ENCODE measurements at places on chromosomes 2 and 18. TPM values are rescaled to one million over a fixed set of nuclear protein-coding genes. Genes with fewer than 3 reads are reported as not detected.

DNA sequence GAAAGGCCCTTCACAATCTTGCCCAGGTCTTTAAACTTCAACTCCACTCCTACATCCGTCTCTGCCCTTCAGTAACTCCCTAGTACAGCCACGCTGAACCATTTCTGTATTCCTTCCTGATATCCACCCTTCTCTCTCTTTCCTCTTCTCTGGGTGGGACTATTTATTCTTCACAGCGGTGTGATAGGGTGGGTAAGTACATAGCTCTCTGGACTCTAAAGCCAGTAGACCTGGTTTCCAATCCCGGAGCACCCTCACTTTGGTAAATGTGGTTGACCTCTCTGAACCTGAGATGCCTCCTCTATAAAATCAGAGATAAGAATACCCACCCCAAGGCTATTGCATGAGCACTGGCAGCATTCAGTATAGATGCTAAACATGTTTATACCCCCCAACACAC, 86.7 kb downstream of the ATL2 start:
- DNase-seq, result no peak
- H3K27ac ChIP-seq, result no peak overlapping the region
- H3K4me1 ChIP-seq, result no peaks in the 10 kb centered on the region
- H3K4me3 ChIP-seq, result no peak overlapping the region
- no peaks in the 10 kb centered on the region for H3K27me3 ChIP-seq
- H3K36me3 ChIP-seq, result no peaks in the 10 kb centered on the region

DNA sequence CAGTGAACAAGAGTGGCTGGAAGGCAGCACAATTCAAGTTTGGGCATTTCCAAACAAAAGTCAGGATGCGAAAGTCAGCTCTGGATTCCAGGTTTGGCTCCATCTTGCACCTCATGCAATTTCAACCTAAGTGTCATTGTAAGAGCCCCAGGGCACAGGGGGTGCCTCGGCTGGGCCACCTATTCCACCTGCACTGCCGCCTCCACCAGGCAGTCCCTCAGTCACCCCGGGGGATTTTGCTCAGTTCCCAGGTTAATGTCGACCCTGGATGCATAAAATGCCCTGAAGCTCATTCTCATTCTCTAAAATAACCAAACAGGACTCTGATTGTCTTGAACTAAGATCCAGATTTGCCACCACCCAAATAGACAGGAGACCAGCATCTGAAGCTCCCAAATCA, 77.6 kb downstream of the EDAR start:
- no peak overlapping the region for H3K27ac ChIP-seq
- H3K4me1 ChIP-seq, result peaks cover 5% of the 10 kb centered on the region
- H3K27me3 ChIP-seq, result peaks cover 2% of the 10 kb centered on the region
- H3K36me3 ChIP-seq, result no peaks in the 10 kb centered on the region
- no peak overlapping the region for H3K4me3 ChIP-seq

DNA sequence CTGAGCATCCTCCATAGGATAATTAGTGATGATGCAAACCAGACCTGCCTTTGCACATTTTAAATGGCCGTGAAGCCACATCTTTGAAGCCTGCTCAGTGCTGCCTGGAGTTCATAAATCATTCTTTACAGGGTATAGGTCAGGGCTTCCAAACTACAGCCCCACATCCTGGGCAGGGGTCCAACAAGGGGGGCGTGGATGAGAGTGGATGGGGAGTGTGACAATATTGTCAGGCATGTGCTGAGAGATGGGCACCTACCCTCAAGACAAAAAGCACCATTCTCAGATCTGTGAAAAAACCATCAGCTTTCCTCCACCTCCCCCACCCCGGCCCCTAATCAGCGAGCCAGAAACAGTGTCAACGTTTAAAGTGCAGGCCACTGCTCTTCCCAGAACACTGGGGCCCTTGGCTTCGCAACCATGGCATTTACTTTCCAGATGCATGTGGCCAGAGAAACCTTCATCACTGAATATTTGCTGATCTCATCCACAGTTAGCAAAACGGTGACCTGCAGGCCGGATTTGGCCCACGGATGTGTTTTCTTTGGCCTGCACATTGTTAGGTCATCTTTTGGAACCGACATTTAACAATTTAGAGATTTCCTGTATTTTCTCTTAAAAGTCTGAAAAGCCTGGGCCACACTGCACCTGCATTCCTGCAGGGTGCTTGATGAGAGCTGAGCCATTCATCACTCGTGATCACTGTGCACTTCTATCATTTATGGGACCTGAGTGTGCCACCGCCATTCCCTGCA, 130.7 kb downstream of the ANKRD44 start:
- no peaks in the 10 kb centered on the region for H3K4me1 ChIP-seq
- no peaks in the 10 kb centered on the region for H3K36me3 ChIP-seq
- no peak overlapping the region for H3K27ac ChIP-seq
- no peaks in the 10 kb centered on the region for H3K27me3 ChIP-seq
- no peak for DNase-seq

- H3K36me3 ChIP-seq, result no peaks in the 10 kb centered on the region
- H3K4me3 ChIP-seq, result no peak overlapping the region
- no peak for DNase-seq
- peaks cover 1% of the 10 kb centered on the region for H3K27me3 ChIP-seq
- no peaks in the 10 kb centered on the region for H3K4me1 ChIP-seq
- H3K27ac ChIP-seq, result no peak overlapping the region
Observed at GRCh38 chr18:10025711-10026670, 112.2 kb downstream of the VAPA start.

- H3K36me3 ChIP-seq, result no peaks in the 10 kb centered on the region
- no peak for DNase-seq
- no peak overlapping the region for H3K27ac ChIP-seq
- H3K27me3 ChIP-seq, result no peaks in the 10 kb centered on the region
- H3K4me3 ChIP-seq, result no peak overlapping the region
Observed at GRCh38 chr2:134289225-134289624, 35.4 kb downstream of the MGAT5 start.

GRCh38 chr18:23237524-23238151, 102.4 kb downstream of the CABLES1 start:
- no peaks in the 10 kb centered on the region for H3K27me3 ChIP-seq
- peaks cover 17% of the 10 kb centered on the region for H3K36me3 ChIP-seq
- no peak overlapping the region for H3K27ac ChIP-seq
- no peak for DNase-seq
- peaks cover 14% of the 10 kb centered on the region for H3K4me1 ChIP-seq

DNA sequence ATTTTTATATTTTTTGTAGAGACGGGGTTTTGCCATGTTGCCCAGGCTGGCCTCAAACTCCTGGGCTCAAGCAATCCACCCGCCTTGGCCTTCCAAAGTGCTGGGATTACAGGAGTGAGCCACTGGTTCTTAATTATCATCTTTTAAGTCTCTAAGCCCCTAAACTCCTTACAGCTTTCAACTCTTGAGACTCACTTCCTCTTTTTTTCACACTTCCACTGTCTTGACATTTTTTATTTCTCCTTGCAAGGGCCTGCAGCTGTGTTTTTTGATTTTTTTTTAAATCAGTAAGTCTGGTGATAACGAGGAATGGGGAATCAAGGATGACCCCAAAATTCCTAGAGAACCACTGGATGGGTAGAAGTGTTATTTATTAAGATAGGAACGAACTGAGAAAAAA, 8.6 kb upstream of the ABCB11 start:
- no peaks in the 10 kb centered on the region for H3K27me3 ChIP-seq
- H3K36me3 ChIP-seq, result no peaks in the 10 kb centered on the region
- H3K4me3 ChIP-seq, result no peak overlapping the region

GRCh38 chr2:86420913-86421312, 20.3 kb upstream of the KDM3A start:
- peaks cover 13% of the 10 kb centered on the region for H3K27me3 ChIP-seq
- H3K4me3 ChIP-seq, result no peak overlapping the region
- no peak overlapping the region for H3K27ac ChIP-seq
- no peaks in the 10 kb centered on the region for H3K36me3 ChIP-seq
- DNase-seq, result no peak

DNA sequence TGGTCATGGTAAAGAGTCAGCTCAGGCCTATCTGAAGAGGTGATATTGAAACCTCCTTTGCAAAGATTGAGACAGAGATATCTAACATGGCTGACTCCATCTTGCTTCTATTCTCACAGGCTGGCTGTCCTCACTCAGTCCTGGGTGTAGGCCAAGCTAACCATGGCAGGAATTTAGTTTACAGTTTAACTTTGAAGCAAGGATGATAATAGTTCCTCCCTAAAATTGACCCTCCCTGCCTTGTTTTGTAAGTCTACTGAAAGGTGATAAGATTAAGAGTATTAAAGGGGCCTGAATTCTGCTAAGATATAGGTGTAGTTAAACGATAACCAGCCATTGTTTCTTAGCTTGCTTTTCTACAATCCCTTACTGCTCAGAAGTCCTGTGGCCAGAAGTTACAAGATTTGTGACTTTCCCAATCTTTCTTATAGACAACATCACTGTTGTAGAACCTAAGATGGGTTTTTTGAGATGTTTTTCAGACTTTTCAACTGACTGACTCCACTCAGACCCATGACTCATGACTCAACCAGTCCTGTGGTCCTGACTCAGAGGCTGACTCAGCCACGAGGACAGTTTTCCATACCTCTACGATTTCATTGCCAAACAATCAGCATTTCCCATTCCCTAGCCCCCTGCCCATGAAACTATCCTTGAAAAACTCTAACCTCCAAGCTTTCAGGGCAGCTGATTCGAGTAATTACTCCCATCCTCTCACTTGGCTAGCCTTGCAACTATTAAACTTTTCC, 195.7 kb upstream of the SESTD1 start:
- no peaks in the 10 kb centered on the region for H3K27me3 ChIP-seq
- no peaks in the 10 kb centered on the region for H3K36me3 ChIP-seq
- peak; percentile 58 for DNase-seq
- peaks cover 7% of the 10 kb centered on the region for H3K4me1 ChIP-seq

DNA sequence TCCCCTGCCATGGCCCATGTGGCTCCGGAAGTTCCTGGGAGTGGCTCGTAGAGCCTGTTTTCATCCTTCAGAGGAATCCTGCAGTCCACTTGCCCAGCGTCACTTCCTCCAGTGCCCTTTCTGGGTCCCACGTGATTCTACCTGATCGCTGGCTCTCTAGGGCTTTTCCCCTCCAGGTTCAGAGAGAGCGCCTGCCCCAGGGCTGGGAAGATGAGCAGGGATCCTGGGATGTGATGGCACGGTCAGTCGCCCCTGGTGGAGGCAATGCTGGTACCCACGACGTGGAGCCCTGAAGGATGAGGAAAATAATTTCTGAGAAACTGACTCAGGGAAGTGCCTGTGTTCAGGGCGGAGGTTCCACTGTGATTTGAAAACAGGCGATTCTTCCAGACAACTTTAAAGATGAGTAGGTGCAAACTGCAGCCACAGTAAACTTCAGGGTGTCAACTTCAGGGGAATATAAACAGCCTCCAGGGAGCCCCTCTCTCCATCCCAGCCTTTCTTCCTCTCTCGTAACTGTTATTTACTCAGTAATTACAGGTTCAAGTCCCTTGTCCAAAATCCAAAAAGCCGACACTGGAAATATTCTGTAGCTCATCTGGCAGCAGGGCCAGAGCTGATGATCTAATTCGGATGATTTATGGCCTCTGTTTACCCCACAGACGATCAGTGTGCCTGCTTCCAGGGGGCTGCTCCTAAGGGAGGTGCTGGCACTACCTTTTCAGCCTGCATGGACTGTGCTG, 105.9 kb downstream of the AGAP1 start:
- no peak overlapping the region for H3K4me3 ChIP-seq
- H3K27ac ChIP-seq, result no peak overlapping the region
- peak; percentile 55 for DNase-seq
- no peaks in the 10 kb centered on the region for H3K27me3 ChIP-seq
- peaks cover 6% of the 10 kb centered on the region for H3K36me3 ChIP-seq

GRCh38 chr2:192161656-192162290, 33.0 kb downstream of the TMEFF2 start:
- no peak for DNase-seq
- no peaks in the 10 kb centered on the region for H3K36me3 ChIP-seq
- no peak overlapping the region for H3K27ac ChIP-seq
- H3K4me3 ChIP-seq, result no peak overlapping the region

DNA sequence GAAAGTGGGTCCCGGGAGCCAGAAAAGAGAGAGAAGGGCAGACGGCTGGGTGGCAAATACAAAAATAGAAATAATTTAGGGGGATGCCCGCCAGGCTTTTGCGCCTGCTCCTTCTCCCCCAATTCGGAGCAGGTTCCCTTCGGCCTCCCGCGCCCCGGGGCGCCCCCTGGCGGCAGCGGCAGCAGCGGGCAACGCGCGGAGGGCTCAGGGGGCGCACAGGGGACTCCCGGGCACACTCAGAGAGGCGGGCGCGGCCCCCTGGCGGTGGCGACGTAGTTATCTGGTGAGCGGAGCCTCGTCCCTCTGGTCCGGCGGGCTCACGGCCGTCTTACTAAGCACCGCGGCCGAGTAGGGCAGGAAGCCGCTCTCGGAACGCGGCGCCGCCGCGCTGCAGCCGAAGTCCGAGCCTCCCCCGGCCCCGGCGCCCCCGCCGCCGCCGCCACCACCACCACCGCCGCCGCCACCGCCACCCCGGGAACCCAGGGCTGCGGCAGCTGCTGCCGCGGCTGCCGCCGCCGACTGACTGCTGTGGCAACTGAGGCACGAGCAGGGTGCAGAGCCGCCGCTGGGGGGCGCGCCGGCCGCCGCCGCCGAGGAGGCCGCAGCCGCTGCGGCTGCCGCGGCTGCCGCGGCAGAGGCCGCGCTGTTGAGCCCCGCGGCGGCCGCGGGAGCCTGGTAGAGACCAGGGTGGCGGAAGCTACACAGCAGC, 3.8 kb downstream of the EVX2 start:
- H3K27ac ChIP-seq, result no peak overlapping the region
- DNase-seq, result no peak
- H3K27me3 ChIP-seq, result no peaks in the 10 kb centered on the region
- no peaks in the 10 kb centered on the region for H3K4me1 ChIP-seq

DNA sequence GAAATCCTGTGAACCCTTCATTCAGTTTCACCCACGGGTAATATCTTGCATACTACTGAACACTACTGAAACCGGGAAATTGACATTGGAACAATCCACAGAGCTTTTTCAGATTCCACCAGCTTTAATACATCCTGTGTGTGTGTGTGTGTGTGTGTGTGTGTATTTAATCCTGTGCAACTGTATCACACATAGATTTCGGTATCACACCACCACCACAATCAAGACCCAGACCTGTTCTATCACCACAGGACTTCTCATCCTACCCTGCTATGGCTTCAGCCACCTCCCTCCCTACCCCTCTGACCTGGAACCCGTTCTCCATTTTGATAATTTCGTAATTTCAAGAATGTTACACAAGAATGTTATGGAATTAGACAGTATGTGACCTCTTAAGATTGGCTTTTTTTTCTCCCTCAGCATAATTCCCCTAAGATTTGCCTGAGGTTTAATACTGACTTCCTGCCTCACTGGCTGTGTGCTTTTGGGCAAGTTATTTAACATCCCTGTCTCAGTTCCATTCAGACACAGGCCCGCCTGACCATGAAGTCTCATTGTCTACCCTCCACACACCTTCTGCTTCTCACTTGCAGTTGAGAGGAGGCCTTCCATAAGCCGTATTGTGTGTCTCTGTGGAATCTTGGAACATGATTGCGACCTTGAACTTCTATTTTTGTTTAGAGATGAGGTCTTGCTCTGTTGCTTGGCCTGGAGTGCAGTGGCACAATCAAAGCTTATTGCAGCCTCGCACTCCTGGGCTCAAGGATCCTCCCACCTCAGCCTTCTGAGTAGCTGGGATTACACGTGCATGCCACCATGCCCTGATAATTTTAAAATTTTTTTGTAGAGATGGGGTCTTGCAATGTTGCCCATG, 14.4 kb upstream of the TMEM131 start:
- H3K4me1 ChIP-seq, result peaks cover 20% of the 10 kb centered on the region
- no peak overlapping the region for H3K27ac ChIP-seq
- H3K36me3 ChIP-seq, result no peaks in the 10 kb centered on the region

The SPHKAP gene
- polyA plus RNA-seq, result not detected

The ZSWIM2 gene
- polyA plus RNA-seq, result not detected

The TUBA3E gene
- polyA plus RNA-seq, result not detected

The SP140 gene
- polyA plus RNA-seq, result 0.57 TPM
